ENCODE measurements at places on chromosomes 4 and X.
A peak's percentile ranks its signal among the peaks of the same experiment; 100 is the strongest.

DNA sequence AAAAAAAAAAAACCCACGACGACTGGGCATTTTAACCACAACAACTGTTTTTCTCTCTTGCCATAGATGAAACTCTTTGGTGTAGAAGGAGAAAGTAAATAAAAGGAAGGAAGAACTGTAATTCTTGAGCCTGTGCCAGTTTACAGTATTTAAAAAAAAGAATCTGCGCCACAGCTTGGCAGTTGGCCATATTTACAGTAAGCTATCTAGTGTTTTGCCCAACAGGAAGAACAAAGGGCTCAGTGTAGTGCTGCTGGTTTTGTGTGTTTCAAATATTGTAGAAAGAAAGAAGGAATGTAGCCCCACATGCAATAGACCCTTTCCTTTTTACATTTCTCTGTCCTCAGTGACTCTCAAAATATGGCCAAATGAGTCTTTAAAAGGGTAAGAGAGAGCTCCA is 66.1 kb downstream of the NR3C2 start:
- peak; percentile 47 for DNase-seq

- DNase-seq, result no peak
These were observed 6.0 kb upstream of the VGLL1 start for GRCh38 chrX:136525738-136526606.

DNA sequence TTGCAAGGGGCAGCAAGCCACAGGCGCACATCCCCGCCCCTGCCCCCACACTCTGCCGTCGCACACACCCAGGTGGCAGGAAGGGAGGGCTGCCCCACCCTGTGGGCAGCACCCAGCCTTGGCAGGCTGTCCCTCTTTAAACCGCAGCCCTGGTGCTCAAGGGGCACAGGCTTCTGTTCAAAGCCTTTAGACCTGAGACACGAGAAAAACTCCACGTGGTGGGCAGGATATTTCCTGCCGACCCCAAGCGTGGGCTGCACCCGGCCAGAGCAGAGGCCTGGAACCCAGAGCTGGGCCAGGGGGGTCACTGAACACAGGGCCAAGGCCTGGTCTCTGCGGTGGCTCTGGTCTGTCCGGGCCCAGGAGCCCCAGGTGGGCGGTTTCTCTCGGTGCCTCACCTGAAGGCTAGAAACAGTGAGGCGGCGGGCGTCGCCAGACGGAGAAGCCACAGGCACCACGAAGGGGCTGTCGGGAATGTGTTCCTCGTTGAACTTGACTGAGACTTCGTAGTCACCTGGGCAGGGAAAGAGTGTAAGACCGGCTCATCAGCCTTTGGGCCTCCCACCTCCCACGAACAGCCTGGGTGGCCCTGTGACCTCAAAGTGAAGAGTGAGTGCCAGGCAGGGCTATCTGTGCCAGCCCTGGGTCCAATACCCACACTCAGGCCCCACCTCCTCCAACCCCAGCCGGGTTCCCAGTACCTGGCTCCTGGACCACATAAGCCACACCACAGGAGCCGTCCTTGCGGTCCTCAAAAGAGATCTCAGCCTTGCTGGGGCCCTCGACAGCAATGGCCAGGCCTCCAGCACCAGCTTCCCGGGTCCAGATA is 23.0 kb downstream of the FLNA start:
- DNase-seq, result no peak

GRCh38 chrX:127207326-127207725 is 387.8 kb downstream of the PRR32 start:
- DNase-seq, result no peak

DNA sequence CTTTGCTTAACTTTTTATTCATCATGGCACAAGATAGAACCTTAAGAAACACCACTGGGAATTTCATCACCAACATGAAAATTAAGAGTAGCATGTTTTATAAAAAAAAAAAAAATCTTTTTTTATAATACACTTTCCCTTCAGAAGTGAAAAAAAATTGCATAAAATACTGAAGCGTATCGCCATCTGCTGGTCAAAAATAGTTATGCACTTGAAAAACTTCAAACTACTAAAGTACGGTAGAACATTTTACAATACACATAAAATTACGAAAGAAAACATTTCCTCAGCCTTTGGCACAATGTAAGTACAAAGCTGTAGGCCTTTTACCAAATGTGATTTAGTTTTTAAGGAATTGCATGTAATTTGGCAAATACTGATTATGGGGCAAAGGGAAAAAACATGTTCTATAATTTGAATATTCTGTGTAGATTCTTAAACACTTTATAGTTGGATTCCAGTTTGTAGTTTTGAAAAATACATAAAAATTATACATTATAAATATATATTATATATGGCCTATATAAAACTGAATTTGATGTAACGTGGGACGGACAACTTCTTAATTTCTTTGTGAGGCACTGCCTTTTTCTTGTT is 26.5 kb downstream of the HCCS start:
- DNase-seq, result no peak

DNA sequence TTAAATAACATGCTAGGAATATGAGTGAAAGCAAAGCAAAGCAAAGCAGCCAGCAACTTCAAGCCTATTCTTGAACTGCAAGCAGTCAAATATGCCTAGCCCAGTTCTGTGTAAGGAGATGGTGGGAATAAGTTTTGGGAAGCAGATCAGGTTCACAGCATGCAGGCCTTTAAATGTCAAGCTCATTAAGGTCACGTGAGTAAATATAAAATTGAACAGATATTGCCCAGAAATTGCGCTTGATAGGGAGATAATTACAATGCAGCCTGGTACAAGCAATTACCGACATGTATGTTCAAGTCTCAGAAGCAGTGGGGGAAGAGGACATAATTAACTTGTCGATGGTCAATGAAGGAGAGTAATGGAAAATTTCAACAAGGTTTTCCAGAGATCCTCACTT is 6.0 kb downstream of the GNPDA2 start:
- DNase-seq, result no peak

DNA sequence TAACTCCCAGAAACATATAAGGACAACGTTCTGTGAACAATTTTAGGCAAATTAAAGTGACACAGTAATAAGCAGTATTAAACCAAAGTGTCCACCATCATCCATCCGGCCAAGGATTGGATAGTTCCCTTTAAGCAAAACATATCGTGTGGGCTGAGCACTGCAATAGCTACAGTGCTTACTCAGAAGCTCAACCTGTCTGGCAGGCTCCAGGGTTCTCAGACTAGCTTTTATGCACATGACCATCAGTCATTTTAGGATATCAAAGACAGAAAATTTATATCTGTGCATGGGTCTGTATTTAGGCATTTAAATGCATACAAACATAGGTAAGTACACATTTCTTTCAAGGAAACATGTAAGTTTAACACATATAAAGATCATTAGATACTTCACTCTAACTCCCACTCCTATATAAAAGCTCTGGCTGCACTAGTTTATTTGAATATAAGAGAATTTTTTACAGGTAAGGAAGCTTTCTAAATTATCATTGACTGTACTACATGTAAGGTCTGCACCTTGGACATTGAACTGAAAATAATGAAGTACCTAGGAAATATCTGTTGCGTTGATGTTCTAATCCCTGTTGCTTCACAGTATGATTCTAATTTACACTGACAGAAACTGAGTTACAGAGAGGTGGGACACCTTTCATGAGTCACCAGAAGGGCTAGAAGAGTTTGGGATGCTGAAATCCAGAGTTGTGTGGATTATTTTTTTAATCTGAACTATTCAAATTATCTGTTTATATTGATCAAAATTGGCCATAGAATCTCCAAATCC is 67.6 kb downstream of the ELOVL6 start:
- DNase-seq, result no peak

- no peak for DNase-seq
These were observed 20.1 kb downstream of the FBXO8 start for GRCh38 chr4:174263445-174263736.

GRCh38 chrX:54029529-54030143 is 14.6 kb downstream of the PHF8 start:
- no peak for DNase-seq

DNA sequence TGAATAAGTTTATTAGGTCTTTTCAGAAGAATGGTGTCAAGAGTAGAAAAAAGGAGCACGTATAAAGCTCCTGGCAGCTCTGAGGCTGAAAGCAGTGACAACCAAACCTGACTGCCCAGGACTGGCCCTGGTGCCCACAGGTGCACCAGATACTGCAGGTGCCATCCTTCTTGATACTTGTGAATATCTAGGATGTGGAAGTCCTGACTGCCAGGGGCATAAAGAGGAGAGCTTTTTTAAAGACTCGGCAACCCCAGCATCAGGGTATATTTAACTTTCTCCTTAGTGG is 60.7 kb downstream of the TMEM150C start:
- no peak for DNase-seq

DNA sequence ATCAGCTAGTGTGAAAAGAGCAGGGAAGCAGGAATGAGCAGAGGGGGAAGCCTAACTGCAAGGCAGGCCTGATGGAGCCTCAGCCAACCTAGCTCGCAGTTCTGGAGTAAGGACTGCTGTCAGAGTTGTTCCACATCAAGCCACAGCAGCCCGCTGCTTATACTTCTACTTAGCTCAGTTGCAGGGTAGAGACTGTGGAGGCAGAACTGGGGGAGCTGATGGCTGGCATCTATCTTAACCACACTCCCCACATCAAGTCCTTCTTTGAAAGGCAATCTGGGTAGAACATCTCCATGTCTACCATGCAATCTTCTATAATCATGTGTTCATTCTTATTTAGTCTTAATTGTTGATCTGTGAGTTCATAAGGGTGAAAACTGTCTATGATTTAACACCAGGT is 46.1 kb downstream of the DDX60 start:
- DNase-seq, result peak; percentile 4

DNA sequence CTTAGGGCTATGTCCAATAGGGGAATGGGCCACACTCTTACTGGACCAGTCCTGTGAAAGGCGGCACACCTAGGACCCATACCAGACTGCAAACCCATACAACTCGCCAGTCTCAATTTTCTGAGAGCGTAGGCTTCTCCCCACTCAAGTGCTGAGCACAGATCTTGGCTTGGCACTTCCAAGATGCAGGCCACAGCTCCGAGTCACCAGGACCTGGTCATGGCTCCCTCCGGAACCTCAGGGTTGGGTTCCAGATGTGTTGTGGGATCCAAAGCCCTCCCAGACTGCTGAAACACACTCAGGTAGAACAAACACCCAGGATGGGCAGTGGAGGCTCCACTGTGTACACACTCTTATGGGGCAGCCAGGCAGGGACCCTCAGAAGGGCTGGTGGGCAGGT is 103.3 kb downstream of the TMEM144 start:
- no peak for DNase-seq

- DNase-seq, result peak; percentile 72
These were observed 10.7 kb downstream of the LIAS start for GRCh38 chr4:39469429-39470077.

DNA sequence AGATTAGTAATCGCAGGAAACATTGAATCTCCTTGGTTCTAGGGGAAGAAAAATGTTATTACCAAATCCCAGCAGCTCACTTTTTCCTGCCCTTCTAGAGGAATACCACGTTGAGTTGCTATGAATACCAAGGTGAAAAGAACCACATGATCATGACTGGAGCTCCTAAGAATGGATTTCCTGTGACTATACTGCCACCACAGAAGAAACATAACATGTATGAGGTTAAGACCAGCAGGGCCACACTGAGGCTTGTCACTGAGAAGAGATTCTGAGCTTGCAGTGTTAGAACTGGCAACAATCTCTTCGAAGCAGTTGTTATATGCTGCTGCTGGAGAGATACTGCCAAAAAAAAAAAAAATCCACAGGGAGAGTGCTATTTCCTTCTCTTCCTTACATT is 1235.3 kb downstream of the FSTL5 start:
- DNase-seq, result no peak

DNA sequence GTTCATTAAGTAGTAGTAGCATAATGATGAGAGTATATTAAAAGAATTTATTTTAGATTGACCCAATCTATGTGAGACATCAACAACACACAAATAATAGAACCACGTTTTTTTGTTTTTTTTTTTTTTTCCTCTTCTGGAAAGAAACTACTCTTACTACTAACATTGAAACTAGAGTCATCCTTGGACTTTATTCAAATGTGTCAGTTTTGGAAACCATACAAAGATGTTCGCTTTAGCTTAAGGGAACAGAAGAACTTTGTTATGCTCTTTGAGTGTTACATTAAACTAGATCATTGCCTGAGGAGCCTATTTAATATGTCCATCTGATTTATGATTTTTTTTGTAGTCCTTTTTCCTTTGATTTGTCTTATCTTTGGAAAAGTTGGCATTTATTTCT is 166.7 kb downstream of the RPA4 start:
- no peak for DNase-seq

DNA sequence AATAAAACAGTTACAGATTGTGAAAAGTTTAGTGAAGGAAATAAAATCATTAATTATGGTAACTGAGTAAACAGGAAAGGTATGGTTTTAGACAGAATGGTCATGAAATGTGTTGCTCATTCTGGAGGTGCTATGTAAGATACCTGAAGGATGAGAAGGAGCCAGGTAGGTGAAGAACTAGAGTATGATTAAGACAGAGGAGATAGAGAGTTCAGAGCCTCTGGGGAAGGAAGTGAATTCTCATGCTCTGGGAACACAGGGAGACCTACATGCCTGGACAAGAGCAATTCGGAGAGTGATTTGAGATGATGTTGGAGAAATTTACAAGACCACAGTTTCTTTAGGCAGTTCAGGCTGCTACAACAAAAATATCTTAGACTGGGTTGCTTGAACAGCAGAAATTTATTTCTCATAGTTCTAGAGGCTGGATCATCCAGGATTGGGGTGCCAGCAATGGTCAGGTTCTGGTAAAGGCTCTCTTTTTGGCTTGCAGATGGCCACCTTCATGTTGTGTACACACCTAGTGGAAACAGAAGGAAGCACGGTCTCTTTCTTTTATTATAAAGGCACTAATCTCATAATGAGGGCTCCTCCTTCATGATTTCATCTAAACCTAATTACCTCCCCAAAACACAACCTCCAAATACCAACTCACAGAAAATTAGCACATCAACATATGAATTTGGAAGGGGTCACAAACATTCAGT is 1416.1 kb downstream of the PCDH7 start:
- no peak for DNase-seq

DNA sequence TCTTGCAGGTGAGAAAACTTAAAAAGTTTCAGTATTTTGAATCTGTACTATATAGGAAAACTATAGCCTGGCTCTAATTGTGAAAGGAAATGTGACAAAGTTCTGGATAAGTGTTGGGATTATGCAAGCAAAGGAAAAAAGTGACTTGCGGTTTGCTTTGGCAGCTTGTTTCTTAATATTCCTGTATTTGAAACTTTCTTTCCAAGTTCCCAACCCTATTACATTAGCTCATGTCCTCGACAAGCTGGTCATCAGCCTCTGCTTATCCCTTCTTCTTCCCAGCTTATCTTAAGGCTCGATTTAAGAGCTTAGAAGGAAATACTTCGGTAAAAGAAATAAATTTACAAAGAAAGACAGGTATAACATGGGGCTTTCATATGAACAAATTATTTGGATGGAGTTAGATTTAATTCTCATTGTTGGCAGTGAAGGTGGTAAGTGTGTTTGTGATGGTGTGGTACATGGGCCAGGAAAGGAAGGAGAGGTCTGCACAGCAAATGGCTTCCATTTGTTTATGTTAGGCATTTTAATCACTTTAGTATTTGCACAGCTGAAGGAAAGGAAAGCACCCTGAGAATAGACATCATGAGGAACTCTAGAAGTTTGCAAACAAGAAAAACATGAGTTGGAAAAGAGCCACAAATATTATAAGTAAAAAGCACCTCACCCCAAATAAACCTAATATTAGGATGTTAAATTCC is 5.1 kb upstream of the MYOZ2 start:
- no peak for DNase-seq

- DNase-seq, result no peak
These were observed 41.6 kb upstream of the XIAP start for GRCh38 chrX:123818243-123818642.

GRCh38 chr4:42644897-42645296 is 12.0 kb downstream of the ATP8A1 start:
- DNase-seq, result no peak

- DNase-seq, result no peak
These were observed 74.9 kb downstream of the METTL14 start for GRCh38 chr4:118760092-118760491.

Data from CD8-positive, alpha-beta T cell (primary cell).